Immature natural killer cell (primary cell): ENCODE measurements at places on chromosomes 13 and 19. TPM values are rescaled to one million over a fixed set of nuclear protein-coding genes. Genes with fewer than 3 reads are reported as not detected.

CYP2F1 gene
- not detected for polyA plus RNA-seq

KCNRG gene
- polyA plus RNA-seq: not detected

PRODH2 gene
- polyA plus RNA-seq: not detected

RDH8 gene
- not detected for polyA plus RNA-seq

C19orf53 gene
- polyA plus RNA-seq: 259 TPM

POSTN gene
- not detected for polyA plus RNA-seq

SERPINE3 gene
- polyA plus RNA-seq: not detected

TNFSF13B gene
- 10.2 TPM for polyA plus RNA-seq

POU4F1 gene
- polyA plus RNA-seq: not detected

SAFB gene
- 6.4 TPM for polyA plus RNA-seq

SLITRK6 gene
- not detected for polyA plus RNA-seq

OSCAR gene
- polyA plus RNA-seq: 0.33 TPM

ZNF253 gene
- 3.5 TPM for polyA plus RNA-seq

HRC gene
- polyA plus RNA-seq: not detected

PGLYRP1 gene
- polyA plus RNA-seq: not detected

ACER1 gene
- 0.63 TPM for polyA plus RNA-seq

DPF1 gene
- polyA plus RNA-seq: not detected

LGI4 gene
- polyA plus RNA-seq: not detected
